ENCODE measurements at places on chromosomes 3 and 15. TPM values are rescaled to one million over a fixed set of nuclear protein-coding genes. Genes with fewer than 3 reads are reported as not detected.

Gene INKA1
- 13.5 TPM for total RNA-seq

Gene PRKAR2A
- 26.3 TPM for total RNA-seq

Gene PPP1R14D
- not detected for total RNA-seq

Gene FAH
- total RNA-seq: 2.8 TPM

Gene TLR9
- 0.31 TPM for total RNA-seq

Gene USF3
- 26.3 TPM for total RNA-seq

Gene CSPG5
- 102 TPM for total RNA-seq

Gene CEP19
- total RNA-seq: 5.6 TPM

Gene GABRR3
- total RNA-seq: not detected

Gene SPINT1
- total RNA-seq: 2.5 TPM

Gene PLSCR4
- 7.5 TPM for total RNA-seq

Gene FOXL2NB
- 0.94 TPM for total RNA-seq

Gene EFCC1
- 0.94 TPM for total RNA-seq

Gene TJP1
- total RNA-seq: 80.4 TPM

Gene NEK11
- 31.3 TPM for total RNA-seq

Gene CD200
- total RNA-seq: 57.6 TPM

Gene TF
- total RNA-seq: 7.2 TPM

Gene MUSTN1
- total RNA-seq: not detected

Gene ZMYND10
- total RNA-seq: 3.4 TPM

Gene SCG5
- 134 TPM for total RNA-seq

Gene IQCF5
- total RNA-seq: not detected

Gene TEX55
- total RNA-seq: not detected

Gene KCNH8
- 19.4 TPM for total RNA-seq

Gene BTLA
- total RNA-seq: 0.31 TPM

Gene SAMMSON
- total RNA-seq: not detected

Gene ARNT2
- total RNA-seq: 69.2 TPM

Gene ISG20
- total RNA-seq: 0.31 TPM

Gene NANOGP8
- total RNA-seq: not detected

Gene EPHA3
- total RNA-seq: 208 TPM

Gene PLD1
- total RNA-seq: 9.1 TPM

Gene IGDCC3
- total RNA-seq: 23.2 TPM

Gene ZNF619
- total RNA-seq: 5.0 TPM

Gene CDV3
- 87.0 TPM for total RNA-seq

Gene TTLL13
- not detected for total RNA-seq

Gene GRIP2
- 22.5 TPM for total RNA-seq

Gene CYP11A1
- total RNA-seq: not detected

Gene MRPS11
- 24.4 TPM for total RNA-seq

Gene KCNMB2
- 11.9 TPM for total RNA-seq

Gene BHLHE40
- total RNA-seq: 5.6 TPM

Gene CHST2
- total RNA-seq: 34.1 TPM

Gene CLEC3B
- total RNA-seq: 14.7 TPM

Gene GNB4
- 111 TPM for total RNA-seq

Gene WDR73
- total RNA-seq: 43.2 TPM

Gene GALNT15
- total RNA-seq: 5.0 TPM

Gene MASP1
- 59.8 TPM for total RNA-seq

Gene CLDN18
- total RNA-seq: not detected

Gene EPB42
- total RNA-seq: 0.31 TPM

Gene PLA2G4D
- not detected for total RNA-seq

Data from parietal lobe (tissue), 2 donors.